CD4-positive, CD25-positive, alpha-beta regulatory T cell (primary cell): ENCODE measurements at places on chromosomes 2 and 18. TPM values are rescaled to one million over a fixed set of nuclear protein-coding genes. Genes with fewer than 3 reads are reported as not detected.

GRCh38 chr18:45463451-45463850 lies 151.8 kb upstream of the SLC14A2 start:
- no peak for DNase-seq

DNA sequence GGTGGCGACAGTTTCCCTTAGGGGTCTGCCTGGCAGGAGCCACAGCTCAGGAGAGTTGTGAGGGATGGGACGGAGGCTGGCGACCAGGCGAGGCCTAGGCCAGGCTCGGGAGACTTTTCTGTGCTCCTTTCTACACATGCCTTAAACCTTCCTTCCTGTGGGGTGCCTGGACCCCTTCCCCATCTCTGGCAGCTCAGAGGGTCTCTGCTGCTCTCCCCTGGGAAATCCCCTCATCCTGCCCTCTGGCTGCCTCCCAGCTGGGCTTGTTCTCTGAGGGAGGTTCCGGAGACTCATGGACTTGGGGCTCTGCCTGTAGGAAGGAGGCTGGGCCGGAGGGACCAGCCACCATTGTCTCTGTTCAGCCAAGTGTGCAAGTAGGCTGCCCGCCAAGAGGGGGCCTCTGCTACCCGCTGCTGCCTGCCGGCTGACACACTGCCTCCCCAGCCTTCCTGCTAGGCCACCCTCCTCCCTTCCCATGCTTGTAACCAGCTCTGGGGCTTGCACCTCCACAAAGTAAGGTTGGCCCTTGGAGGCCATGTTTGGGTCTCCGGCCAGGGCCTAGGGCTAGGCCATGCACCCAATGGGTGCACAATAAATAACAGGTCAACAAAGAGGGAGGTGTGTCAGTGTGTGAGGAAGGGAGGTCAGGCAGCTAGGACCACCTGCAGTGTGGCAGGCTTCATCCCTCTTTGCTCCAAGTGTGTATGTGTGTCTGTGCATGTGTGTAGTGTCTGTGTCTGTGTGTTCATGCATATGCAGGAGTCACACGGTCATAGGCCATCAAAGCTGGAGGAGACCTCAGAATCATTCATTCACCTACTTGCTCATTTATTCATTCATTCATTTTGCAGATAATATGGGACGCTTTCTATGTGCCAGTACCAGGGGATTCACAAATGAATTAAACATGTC lies 28.8 kb downstream of the PSD4 start:
- DNase-seq = no peak

GRCh38 chr18:32763293-32763692 lies 9.5 kb downstream of the KLHL14 start:
- DNase-seq = no peak

- no peak for DNase-seq
Observed at GRCh38 chr2:121059651-121060649, 225.1 kb downstream of the TFCP2L1 start.

DNA sequence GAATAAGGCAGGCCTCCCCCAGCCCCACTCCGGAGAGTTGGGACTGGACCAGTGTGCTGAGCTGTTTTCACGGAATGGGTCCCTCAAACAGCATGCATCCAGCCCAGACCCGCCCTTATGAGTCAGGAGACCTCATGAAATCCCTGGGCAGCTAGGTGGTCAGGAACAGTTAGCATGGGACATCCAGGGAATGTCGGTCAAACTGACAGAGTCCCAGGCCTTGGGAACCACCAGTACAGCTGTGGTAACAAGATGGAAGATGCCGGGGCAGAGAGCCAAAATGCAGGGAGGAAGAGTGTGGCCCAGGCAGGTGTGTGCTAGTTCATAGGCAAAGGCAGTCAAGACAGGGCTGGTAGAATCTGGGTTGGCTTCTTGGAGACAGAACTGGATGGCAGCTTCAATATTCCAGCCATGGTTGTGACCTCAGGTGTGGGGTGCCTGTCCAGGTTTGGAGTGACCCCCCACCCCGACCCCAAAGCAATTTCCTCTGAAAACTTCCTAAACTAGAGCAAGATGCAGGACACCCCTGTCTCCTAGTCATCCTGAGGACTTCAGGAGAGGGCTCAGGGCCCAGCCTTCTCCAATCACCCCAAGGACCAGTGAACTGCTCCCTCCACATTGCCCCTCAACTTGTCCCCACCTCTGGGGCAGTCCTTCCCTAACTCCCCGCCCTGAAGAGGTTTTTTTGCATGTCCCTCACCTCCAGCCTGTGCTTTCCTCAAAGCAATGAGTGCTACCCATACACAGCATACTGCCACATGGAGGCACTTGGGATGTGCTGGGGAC lies 46.5 kb downstream of the KCNIP3 start:
- DNase-seq = no peak

DNA sequence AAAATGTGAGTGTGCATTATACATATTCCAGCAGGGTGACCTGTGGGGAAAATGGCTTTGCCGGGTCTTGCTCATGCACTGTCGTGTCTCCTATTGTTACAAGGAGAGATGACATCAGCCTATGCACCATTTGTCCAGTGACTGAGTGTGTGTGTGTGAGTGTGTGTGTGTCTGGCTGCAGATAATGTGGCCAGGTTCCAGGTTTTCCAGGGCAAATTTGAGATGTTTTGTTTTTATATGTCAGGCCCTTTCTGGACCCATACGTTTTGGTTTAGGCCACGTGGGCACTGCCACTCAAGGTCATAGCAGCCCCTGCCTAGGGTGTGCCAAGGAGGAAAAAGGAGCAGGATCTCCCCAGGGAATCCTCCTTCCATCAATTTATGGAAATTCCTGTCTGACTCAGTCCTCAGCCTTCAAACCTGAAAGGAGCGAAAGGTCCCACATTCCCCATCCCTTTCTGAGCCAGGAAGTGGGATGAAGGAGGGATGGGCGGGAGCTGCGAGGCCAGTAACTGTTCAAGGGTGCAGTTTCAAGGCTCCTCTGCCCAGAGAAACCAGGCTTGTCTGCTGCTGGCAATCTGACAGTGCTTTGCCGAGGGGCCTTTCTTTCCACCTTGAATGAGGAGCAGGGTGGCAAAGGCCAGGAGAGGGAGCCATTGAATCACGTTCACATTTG lies 93.0 kb upstream of the SMAD2 start:
- no peak for DNase-seq

DNA sequence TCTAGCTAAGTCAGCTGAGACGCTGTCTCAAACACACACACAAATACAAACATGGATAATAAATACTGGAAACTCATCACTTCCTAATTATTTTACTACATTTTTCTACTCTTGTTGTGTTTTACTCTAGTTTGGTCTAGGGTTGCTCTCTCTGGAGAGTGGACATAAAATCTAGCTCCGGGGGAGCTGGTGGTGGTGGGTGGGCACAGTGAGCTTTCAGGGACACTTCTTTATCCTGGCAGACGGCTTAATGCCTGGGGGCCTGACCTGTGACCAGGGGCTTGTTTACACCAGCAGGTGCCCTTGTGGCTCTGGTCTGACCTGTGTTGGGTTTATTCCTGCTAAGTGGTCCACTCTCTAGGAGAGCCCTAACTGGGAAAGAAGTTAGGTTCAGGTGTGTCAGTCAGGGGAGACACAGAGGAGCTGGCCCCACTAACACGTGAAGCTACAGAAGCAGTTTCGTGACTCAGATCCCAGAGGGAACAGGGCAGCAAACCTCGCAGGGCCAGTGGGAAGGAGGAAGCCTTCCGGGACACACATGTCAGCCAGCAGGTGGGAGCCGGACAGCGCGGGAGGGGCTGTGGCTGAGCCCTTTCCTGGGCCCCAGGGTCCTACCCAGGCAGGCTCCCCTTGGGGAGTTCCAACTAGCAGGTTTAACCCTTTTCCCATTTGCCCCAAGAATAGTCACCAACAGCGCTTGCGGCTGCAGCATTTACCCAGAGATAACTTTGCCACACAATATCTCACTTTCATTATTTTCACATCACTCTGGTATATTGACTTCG lies 22.5 kb upstream of the BOK start:
- no peak for DNase-seq

GRCh38 chr2:46392561-46393346 lies 86.6 kb upstream of the TMEM247 start:
- DNase-seq = no peak

FNDC4 gene
- total RNA-seq = 0.39 TPM

REEP1 gene
- total RNA-seq = not detected

HOXD8 gene
- total RNA-seq = not detected
